Renal cortical epithelial cell (primary cell): ENCODE measurements at places on chromosomes 2 and 18. TPM values are rescaled to one million over a fixed set of nuclear protein-coding genes. Genes with fewer than 3 reads are reported as not detected.

The SOWAHC gene
- total RNA-seq: 20.7 and 23.4 TPM in 2 replicates

- DNase-seq: no peak
These were observed 31.2 kb downstream of the ZDBF2 start for GRCh38 chr2:206305523-206306245.

The KLF11 gene
- total RNA-seq: 8.2 and 16.2 TPM in 2 replicates

The IL36B gene
- not detected in 2 replicates for total RNA-seq

DNA sequence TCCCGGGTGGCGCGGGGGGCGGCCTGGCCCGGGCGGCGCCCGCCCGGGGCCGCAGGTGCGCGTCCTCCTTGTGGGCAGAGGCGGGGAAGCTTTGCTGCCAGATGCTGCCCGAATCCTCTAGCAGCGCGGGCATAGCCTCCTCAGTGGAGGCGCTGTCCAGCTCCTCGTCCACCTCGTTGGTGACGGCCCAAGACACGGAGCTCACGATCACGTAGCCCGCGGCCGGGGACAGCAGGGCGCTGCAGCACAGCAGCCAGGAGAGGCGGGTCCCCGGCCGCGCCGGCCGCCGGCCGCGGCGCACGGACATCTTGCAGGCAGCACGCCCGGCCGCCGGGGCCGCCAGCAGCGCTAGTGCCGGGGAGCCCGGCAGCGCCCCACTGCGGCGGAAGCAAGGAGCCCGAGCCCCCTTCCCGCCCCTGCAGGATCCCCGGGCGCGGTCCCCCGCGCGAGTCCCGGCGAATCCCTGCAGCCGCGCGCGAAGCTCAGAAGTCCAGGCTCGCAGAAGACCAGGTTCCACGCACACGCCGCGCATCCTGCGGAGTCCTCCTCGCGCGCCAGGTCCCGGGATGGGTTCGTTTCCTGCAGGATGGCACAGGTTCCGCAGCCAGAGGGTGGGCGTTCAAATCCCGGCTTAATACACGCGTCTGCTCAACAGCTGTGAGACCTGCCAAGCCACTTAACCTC, at the start of gene CREG2:
TSS of gene CREG2 (minus strand) at position 353 of the 684 bp plus-strand sequence. CDS start at position 307, 46 bp downstream.
- DNase-seq: peak; percentile 27

DNA sequence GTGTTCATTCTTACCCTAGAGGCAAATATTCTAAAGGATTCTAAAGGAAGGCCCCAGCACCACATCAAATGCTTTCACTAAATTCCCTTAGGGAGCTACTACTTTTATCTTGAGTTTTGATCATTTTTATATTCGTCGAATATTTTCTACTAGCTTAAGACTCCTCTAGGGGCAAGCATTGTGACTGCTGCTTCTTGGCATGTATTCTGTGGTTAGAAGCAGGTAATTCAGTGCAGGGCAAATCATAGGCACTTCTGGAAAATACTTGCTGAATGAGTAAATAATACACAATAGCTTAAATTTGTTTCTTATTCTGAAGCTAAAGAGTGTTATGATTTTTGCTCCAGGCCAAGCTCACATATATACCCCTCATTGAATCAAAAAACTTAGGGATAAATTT, 136.4 kb downstream of the LRP2 start:
- peak; percentile 13 for DNase-seq
